Effector CD4-positive, alpha-beta T cell (primary cell): ENCODE measurements at places on chromosomes 2 and 18.

DNA sequence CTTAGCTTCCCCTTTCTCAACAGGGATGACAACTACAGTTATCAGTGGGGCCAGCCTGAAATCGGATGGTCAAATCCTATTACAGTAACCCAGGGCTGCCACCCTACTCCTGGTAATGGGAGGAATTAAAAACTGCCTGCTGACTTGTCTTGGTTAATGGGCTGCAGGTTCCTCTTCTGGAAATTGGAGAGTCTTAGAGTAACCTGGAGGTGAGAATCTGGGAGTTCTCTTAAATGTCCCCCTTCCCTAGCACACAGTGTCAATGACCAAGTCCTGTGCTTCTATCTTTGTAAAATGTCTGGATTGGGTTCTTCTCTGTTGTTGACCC, 113.1 kb downstream of the DDX1 start:
- DNase-seq = no peak

DNA sequence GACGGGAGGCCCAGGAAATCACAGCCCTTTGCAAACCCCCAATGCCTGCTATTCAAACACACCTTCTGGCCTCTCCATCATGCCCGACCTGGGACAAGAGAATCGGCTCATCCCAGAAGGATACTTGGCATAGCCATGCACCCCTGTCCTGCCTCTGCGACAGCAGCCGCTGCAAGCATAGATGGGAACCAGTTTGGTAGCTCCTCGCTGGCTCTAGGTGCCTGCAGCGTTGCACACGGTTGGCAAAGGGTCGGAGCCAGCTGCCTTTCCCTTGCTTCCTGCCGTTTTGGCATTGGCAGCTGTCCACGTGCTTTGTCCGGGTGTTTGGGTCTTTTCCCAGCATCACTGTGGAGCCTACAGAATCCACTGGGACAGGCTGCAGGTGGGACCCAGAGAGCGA, 76.9 kb downstream of the TWIST2 start:
- DNase-seq = no peak

GRCh38 chr2:238243496-238244076, 3.7 kb upstream of the HES6 start:
- no peak for DNase-seq

- DNase-seq = no peak
Measured at GRCh38 chr2:96924775-96925747, 55.2 kb upstream of the SEMA4C start.

- DNase-seq = no peak
Measured at GRCh38 chr2:12057436-12058166, 311.2 kb downstream of the LPIN1 start.

DNA sequence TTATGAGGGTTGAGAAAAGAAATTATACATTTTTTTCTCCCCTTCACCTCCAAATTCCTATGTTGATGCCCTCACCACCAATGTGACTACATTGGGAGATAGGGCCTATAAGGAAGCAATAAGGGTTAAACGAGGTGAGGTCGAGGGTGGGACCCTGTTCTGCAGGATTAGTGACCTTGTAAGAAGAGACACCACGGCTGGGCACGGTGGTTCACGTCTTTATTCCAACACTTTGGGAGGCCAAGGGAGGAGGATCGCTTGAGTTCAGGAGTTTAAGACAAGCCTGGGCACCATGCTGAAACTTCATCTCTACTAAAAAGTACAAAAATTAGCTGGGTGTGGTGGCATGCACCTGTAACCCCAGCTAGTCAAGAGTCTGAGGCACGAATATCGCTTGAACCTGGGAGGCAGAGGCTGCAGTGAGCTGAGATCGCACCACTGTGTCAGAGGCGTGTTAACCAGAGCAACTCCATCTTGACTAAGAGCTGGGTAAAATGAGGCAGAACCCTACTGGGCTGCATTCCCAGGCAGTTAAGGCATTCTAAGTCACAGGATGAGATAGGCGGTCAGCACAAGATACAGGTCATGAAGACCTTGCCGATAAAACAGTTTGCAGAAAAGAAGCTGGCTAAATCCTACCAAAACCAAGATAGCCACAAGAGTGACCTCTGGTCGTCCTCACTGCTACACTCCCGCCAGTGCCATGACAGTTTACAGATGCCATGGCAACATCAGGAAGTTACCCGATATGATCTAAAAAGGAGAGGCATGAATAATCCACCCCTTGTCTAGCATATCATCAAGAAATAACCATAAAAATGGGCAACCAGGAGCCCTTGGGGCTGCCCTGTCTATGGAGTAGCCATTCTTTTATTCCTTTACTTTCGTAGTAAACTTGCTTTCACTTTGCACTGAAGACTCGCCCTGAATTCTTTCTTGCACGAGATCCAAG, 77.0 kb downstream of the NCAPH start:
- DNase-seq = no peak

- DNase-seq = no peak
Measured at GRCh38 chr2:215465256-215465655, 29.4 kb upstream of the FN1 start.

DNA sequence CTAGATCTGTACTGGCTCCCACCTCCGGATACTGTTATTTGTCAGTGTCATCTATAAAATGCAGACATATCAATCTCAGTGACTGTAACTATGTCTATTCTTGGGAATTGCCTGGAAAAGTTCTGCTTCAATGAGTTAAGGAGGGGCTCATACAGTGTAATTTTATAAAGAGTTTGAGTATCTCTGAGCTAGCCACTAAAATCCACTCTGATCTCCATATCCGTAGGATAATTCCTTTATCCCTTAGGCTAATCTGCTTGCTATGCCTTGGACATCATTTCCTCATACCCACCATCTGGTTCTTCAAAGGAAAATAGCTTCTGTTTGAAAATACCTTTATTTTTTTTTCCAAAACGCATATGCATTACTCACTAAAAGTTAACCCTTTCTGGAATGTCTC, 863.2 kb downstream of the SUCLG1 start:
- DNase-seq = no peak

DNA sequence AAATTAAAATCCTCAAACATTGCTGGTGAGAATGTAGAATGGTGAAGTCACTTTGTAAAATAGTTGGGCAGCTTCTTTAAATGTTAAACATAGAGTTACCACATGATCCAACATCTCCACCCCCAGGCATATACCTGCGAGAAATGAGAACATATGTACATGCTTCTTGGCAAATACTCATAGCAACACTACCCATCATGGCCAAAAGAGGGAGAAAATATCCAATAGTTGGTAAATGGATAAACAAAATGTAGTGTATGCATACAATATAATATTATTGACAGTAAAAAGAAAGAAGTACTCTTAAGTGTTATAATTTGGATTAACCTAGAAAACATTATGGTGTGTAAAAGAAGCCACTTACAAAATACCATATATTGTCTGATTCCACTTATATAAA, 185.9 kb downstream of the CDH7 start:
- no peak for DNase-seq

DNA sequence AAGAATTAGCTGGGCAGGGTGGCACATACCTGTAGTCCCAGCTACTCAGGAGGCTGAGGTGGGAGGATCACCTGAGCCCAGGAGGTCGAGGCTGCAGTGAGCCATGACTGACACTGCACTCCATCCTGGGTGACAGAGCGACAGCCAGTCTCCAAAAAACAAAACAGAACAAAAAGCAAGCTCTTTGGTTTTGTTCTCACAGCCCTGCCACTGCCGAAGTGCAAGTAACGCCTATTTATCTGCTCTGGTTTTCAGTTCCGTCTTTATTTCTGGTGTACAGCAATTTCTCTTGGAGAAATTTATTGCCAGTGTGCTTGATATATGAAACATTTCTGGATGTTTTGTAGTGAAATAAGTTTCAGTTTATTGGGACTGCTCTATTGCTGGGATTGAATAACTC, 61.9 kb downstream of the RAB10 start:
- DNase-seq = no peak

GRCh38 chr2:240806459-240806858, 13.6 kb downstream of the KIF1A start:
- no peak for DNase-seq

DNA sequence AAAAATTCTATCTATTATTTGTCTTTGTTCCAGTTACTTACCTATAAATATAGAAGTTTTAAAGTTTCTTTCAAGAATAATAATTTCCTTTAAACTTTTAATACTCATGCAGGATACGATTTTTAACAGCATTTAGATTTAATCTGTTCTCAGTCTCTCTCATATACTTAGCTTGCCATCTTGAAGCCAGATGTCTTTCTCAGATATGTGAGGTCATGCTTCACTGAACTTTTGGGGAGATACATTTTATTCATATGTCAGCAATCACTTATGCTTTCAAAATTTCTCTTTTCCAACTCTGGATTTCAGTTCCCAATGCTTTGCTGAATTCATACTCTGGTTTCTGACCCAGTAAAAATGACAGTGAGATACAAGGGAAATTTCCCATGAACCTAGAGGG, 66.5 kb upstream of the CCDC178 start:
- no peak for DNase-seq

- no peak for DNase-seq
Measured at GRCh38 chr2:120860579-120860922, 124.9 kb downstream of the GLI2 start.

DNA sequence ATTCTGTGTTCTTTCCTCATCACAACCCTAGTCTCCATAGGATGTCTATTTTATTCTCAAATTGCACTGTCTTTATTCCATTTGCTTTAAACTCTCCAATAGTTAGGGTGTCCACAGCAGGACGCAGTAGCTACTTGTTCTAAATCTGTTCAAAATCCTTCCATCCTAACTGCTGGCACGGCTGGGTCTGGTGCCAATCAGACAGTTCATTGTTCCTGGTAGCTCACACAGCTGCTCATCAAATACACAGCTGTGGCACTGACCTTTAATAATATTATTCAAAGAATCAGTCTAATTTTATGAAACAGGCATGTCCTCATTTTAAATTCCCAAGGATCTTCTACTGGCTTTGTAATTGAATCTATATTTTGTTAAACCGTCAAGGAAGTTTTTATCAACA, 59.7 kb upstream of the TMEFF2 start:
- DNase-seq = no peak

- DNase-seq = no peak
Measured at GRCh38 chr2:113158884-113159553, 14.8 kb upstream of the PSD4 start.

DNA sequence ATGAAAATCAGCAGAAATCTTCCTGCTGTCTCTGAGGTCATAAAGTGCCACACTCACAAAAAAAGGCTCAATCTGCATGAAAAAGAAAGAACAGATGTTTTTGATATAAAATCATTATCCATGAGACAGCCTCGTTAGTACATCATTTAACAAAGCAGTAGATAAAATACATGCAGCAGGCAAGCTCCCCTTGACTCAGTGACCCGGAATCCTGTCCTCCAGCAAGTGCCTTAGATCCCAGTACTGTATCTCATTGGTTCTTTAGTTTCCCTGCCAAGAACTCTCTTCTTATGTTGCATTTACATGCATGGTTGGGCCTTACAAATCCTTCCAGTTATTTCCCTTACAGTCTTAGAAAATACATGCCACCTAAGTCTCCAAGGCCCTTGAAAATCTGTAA, 148.9 kb upstream of the CCDC195 start:
- no peak for DNase-seq

DNA sequence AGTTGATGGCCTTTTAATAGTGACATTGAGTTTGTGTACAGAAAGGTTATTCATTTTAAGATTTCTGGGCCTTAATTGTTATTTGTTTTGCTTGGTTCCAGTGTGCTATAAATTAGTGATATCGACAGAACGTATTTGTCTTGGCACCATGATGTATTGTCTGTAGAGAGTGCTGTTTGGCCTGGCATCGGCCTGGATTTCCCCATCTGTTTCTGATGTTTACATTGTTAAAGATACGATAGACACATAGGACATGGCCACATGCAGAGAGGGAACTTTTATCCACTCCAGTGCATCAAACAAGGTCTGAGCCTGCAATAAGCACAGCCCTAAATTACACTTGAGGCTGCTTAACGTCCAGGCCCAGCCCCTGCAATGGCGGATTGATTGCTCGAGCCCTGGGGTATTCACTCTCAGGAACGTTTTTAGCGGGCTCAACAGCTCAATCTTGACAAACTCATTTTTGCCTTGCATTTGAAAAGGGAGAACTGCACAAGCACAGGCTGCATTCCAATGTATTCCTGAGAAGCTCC, 144.7 kb downstream of the SLC4A3 start:
- DNase-seq = no peak

DNA sequence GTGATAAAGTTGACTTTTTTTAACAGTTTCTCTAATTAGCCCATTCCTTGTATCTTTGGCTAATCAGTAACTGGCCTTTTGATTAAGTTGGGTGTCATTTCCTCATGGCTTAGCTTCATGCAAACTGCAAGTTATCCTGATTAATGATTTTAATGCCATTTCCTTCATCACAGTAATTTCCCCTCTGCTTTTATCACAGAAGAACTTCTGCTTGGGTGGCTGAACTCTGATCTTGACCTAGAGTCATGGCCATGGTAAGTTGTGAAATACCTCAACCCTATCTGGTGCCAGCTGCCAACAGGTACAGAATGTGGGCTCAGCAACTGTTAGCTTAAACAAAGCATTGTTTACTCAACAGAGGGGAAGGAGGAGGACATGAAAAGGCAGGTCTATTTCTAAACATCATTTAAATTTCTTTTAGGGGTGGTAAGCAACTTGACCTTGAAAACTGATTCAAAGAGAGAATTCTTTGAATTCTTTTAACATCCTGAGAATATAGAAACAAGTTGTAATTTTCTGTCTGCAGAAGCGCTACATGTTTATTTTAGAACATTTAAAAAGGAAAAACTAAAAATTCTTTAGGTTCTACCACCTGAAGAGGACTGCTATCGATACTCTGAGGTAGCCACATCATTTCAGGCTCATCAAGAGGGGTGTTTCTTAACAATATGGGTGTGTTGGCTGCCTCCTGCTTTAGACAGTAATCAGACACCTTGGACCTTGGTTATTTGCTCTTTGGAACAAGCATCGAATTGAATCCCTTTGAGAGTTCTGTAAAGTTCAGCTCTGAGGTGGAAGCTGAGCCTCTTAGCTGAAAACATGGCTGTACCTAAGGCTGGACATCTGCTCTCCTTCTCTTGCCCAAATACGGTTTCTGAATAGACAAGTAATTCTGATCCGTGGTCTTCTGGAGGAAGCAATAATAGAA, 39.7 kb downstream of the ANXA4 start:
- no peak for DNase-seq

DNA sequence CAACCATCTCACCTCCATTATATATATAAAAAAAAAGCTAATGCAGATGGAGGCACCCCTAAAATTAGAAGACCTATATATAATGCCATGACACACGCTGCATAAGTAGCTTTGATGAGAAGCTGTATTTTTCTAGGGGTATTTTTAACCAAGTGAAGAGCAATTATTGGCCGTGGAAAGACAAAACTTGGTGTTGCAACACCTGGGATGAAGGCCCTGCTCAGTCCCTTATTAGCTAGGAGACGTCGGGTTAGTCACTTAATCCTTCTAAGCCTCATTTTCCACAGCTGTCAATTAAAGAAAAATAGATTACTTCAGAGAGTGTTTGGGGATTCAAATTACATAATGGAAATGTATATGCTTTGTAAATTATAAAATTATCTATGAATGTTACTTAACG, 63.0 kb downstream of the WDR75 start:
- no peak for DNase-seq

DNA sequence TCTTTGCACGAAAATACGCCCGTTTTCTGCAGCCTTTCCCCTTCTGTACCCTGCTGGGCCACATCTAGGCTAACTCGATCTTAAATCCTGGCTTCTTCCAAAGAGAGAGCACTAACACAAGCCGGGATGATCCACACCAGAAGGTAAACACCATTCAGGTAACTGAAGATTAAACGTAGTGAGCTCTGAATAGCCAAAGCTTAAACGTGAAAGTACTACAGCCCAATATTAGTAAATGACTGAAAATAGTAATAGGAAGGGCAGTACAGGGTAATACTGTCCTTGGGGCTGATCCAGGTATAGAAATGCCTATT, 422 bp upstream of the MRPL53 start:
- DNase-seq = no peak

- no peak for DNase-seq
Measured at GRCh38 chr2:72894514-72894913, 7.3 kb downstream of the SPR start.
